ENCODE measurements at places on chromosomes 6 and 20. TPM values are rescaled to one million over a fixed set of nuclear protein-coding genes. Genes with fewer than 3 reads are reported as not detected.

Gene SRPK1
- total RNA-seq: 52.0 TPM

Gene SPEF1
- not detected for total RNA-seq

Gene HLA-DPB1
- total RNA-seq: 14.5 TPM

Gene KCNB1
- not detected for total RNA-seq

Gene GTF3C6
- total RNA-seq: 35.7 TPM

Gene PLCB1
- 9.6 TPM for total RNA-seq

Gene APOM
- total RNA-seq: 1.3 TPM

Gene ADTRP
- 7.0 TPM for total RNA-seq

Gene METTL24
- total RNA-seq: 0.39 TPM

Gene SCRT2
- not detected for total RNA-seq

Gene RAB44
- total RNA-seq: not detected

Gene SOX12
- total RNA-seq: 5.0 TPM

- H3K27me3 ChIP-seq: no peaks in the 10 kb centered on the region
- H3K4me1 ChIP-seq: no peaks in the 10 kb centered on the region
- no peak overlapping the region for H3K27ac ChIP-seq
Measured at GRCh38 chr20:6700563-6701329, 66.7 kb upstream of the BMP2 start.

- no peak overlapping the region for H3K27ac ChIP-seq
- no peak for DNase-seq
- peaks cover 10% of the 10 kb centered on the region for H3K36me3 ChIP-seq
- H3K4me3 ChIP-seq: no peak overlapping the region
- H3K27me3 ChIP-seq: no peaks in the 10 kb centered on the region
Measured at GRCh38 chr6:136613477-136613876, 63.3 kb upstream of the MAP7 start.

DNA sequence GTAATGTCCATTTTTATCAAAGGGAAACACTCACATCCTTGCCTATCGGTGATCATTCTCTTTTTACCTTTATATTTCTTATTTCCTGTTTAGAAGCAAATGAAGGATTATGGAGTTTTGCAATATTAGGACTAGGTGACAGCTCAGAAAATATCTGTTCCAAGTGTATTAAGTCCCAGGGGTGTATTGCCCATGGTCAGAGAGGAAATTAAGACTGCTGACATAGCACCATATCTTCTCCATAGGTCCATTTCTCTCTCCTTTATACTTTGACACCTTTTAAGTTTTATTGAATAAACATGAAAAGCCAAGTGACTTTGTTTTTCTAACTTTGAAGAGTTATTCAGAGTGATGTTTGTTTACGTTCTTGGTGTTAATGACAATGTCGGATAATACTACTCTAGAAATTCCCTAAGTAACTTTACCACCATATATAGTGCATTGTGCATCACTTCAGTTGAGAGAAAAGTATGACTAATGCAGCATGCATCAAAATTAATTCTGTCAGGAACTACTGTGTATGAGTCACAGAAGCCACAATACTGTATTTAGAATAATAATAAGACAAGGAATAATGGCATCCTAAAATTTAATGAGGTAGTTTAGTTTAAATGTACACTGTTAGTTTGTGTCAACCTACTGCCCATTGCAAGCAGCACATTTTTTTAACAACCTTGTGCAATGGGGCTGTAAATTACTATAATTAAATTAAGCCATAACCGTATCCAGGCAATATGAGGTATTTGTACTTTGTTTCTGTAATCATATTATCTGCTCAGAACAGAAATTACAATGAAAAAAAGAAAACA lies 474.4 kb upstream of the RNF217 start:
- H3K27ac ChIP-seq: no peak overlapping the region
- H3K4me1 ChIP-seq: no peaks in the 10 kb centered on the region
- H3K4me3 ChIP-seq: no peak overlapping the region
- no peaks in the 10 kb centered on the region for H3K27me3 ChIP-seq

- DNase-seq: no peak
- no peaks in the 10 kb centered on the region for H3K27me3 ChIP-seq
- H3K4me1 ChIP-seq: no peaks in the 10 kb centered on the region
- no peak overlapping the region for H3K27ac ChIP-seq
Measured at GRCh38 chr6:5762561-5762968, 244.2 kb downstream of the NRN1 start.

DNA sequence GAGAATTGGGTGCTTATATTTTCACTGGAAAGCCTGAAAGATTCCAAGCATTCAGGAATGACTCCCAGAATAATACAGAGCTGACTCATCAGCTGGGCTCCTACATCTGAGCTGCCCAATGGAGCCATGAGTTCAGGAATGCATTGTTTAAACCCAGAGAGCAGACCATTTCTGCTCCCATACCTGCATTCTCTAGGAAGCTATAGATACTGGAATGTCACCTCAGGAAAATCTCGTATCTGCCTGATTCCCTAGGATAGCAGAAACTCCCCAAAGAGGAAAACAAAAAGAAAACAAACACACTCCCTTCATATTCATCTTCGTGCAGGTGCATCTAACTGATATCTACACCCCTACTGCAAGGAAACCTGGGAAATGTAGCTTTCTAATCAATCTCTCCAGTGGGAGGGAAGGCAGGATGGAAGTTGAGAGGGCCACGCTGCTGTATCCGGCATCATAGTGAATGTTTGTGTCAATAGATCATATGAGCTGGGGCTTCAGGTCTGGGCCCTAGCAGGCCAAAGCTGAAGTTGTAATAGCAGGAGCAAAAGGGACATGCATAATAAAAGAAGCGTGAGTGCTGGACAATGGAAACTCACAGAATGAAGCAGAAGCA lies 8.2 kb upstream of the SLC2A12 start:
- no peaks in the 10 kb centered on the region for H3K27me3 ChIP-seq
- H3K36me3 ChIP-seq: no peaks in the 10 kb centered on the region
- H3K4me3 ChIP-seq: no peak overlapping the region
- no peak overlapping the region for H3K27ac ChIP-seq

GRCh38 chr20:37749218-37749617 lies 55.4 kb downstream of the CTNNBL1 start:
- DNase-seq: no peak
- H3K27me3 ChIP-seq: no peaks in the 10 kb centered on the region
- peaks cover 20% of the 10 kb centered on the region for H3K36me3 ChIP-seq
- H3K4me1 ChIP-seq: no peaks in the 10 kb centered on the region

DNA sequence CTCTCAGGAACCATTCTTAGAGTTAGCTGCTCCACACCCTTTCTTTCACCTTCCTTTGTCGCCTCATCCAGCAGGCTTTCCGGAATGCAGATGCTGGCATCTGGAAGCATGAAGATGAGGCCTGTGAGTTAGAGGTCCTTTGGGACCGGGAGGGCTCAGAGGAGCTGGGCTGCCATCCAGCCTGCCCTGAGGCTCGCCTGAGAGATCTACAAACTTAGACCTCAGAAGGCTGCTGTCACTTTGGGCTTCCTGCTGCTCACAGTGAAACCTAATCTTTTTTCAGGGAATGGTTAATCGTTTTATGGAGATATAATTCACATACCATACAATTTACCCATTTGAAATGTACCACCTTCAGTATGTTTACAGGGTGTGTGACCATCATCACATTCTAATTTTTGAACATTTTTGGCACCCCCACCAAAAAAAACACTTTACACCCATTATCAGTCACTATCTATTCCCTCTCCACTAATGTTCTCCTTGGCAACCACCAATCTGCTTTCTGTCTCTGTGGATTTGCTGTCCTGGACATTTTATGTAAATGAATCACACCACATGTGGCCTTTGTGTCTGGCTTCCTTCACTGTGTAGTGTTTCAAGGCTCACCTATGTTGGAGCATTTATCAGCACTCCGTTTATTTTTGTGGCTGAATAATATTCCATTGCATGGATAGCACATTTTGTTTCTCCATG lies 20.0 kb upstream of the MPC1 start:
- no peak overlapping the region for H3K4me3 ChIP-seq
- no peak for DNase-seq
- no peak overlapping the region for H3K27ac ChIP-seq

GRCh38 chr6:14882394-14883026 lies 363.4 kb upstream of the JARID2 start:
- H3K27ac ChIP-seq: no peak overlapping the region
- H3K4me1 ChIP-seq: peaks cover 7% of the 10 kb centered on the region
- H3K27me3 ChIP-seq: no peaks in the 10 kb centered on the region
- no peaks in the 10 kb centered on the region for H3K36me3 ChIP-seq
- DNase-seq: no peak
- no peak overlapping the region for H3K4me3 ChIP-seq

GRCh38 chr6:168530653-168531071 lies 89.7 kb downstream of the SMOC2 start:
- no peak for DNase-seq
- no peaks in the 10 kb centered on the region for H3K27me3 ChIP-seq
- no peaks in the 10 kb centered on the region for H3K36me3 ChIP-seq
- no peaks in the 10 kb centered on the region for H3K4me1 ChIP-seq
- no peak overlapping the region for H3K4me3 ChIP-seq

- H3K27ac ChIP-seq: no peak overlapping the region
- H3K36me3 ChIP-seq: no peaks in the 10 kb centered on the region
- H3K4me3 ChIP-seq: no peak overlapping the region
- no peaks in the 10 kb centered on the region for H3K27me3 ChIP-seq
- H3K4me1 ChIP-seq: no peaks in the 10 kb centered on the region
Measured at GRCh38 chr6:38153798-38154345, 334.3 kb downstream of the ZFAND3 start.

GRCh38 chr20:32585586-32586127 lies 524 bp upstream of the NOL4L start:
- no peak overlapping the region for H3K27ac ChIP-seq
- H3K4me3 ChIP-seq: no peak overlapping the region
- no peak for DNase-seq
- peaks cover 38% of the 10 kb centered on the region for H3K4me1 ChIP-seq
- no peaks in the 10 kb centered on the region for H3K36me3 ChIP-seq
- no peaks in the 10 kb centered on the region for H3K27me3 ChIP-seq

GRCh38 chr20:24742436-24742835 lies 206.6 kb upstream of the CST7 start:
- DNase-seq: no peak
- no peaks in the 10 kb centered on the region for H3K27me3 ChIP-seq
- no peak overlapping the region for H3K27ac ChIP-seq
- peaks cover 6% of the 10 kb centered on the region for H3K4me1 ChIP-seq
- no peaks in the 10 kb centered on the region for H3K36me3 ChIP-seq

Data from CD4-positive, alpha-beta memory T cell (primary cell).